ENCODE measurements at places on chromosomes 6 and 20.
A peak's percentile ranks its signal among the peaks of the same experiment; 100 is the strongest.

- DNase-seq, result no peak
Measured at GRCh38 chr6:7650878-7651277, 60.9 kb downstream of the SNRNP48 start.

DNA sequence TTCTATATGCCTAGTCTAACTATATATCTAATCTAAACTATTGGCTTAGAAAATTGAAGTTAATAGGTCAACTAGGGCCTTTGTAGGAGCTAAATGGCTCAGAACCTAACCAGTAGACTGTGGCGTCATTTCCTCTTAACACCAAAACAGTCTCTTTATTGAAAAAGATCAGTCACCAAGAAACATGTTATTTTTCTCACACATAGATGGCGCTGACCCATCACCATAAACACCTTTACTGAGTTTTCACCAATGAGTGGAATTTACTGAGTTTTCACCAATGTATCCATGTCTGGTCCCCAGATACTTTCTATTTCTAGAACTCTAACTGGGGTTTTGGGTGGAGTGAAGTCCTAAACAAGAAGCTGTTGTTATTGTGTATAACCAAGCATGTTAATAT lies 636.0 kb downstream of the BCKDHB start:
- no peak for DNase-seq

DNA sequence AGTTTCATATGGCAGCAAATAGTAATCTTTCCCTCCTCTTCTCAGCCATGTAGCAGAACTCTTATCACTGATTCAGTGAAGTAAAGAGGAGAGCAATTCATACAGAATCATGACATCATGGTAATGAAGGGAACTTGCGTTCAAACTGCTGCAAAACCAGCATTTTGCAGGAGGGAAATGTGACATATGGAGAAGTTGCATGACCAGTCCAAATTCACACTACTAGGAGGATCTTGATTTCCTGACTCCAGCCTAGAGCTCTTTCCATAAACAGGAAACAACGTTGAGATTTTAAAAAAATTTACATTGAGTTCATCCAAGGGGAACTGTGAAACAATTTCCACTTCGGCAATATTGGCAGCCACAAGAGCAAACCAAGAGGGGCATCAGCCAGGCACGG lies 63.8 kb downstream of the MBOAT1 start:
- DNase-seq, result no peak

DNA sequence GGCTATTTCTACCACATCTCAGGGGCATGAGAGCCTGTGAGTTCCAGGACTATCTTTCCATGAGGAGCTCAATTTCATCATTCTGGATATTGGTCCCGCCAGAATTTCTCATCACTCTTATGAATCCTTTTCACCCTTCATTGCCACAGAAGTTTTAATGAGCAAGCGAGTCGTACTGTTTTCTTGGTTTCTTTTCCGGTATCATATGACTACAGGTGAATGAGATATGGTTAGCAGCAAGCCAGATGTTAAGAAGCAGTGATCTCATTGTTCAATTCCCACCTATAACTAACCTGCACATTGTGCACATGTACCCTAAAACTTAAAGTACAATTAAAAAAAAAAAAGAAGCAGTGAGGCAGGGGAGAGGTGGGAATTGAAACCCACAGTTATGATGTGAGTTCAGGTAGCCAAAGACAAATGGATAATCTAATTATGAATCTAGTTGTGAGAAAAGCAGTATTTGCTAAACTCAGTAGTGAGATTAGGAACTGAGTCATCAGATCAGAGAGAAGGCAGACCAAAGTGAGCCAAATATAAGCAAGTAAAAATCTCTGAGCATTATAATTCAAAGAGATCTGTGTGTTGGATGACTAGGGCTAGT lies 78.0 kb upstream of the ELOVL5 start:
- peak; percentile 63 for DNase-seq

GRCh38 chr6:145213614-145214013 lies 521.7 kb downstream of the EPM2A start:
- DNase-seq, result no peak

Data from T-helper 1 cell (primary cell).